Esophagus muscularis mucosa (tissue), 4 donors: ENCODE measurements at places on chromosomes 7 and 10.

- no peak for DNase-seq
Observed at GRCh38 chr7:42093349-42093905, 143.6 kb downstream of the GLI3 start.

- no peak for DNase-seq
Observed at GRCh38 chr7:93629291-93629801, 54.8 kb upstream of the CALCR start.

- no peak for DNase-seq
Observed at GRCh38 chr7:46855851-46856250, 726.1 kb downstream of the TNS3 start.

GRCh38 chr10:70565556-70566514 lies 36.7 kb downstream of the PRF1 start:
- DNase-seq, result no peak

GRCh38 chr10:978826-979421 lies 9.3 kb upstream of the GTPBP4 start:
- no peak for DNase-seq

DNA sequence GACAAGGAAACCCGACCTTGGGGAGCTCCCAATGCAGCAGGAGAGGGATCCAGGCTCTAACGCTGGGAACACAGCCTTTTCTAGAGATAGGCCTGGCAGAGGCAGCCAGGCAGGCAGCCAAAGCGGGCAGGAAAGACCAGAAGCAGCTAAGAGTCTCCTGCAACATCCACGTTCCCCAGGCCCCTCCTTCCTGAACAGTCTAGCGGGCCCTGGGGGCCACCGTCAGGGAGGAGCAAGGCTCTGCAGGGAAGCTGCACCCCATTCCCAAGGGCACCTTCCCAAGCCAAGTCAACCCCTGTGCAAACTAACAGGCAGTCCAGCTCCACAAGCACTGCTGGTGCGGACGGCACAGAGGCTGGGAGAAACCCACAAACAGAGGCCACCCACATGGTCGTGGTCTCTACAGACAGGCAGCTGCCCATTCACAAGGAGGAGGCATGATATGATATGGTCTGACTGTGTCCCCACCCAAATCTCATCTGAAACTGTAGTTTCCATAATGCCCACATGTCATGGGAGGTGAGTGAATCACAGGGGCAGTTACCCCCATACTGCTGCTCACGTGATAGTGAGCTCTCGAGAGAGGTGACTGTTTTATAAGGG lies 115.7 kb downstream of the MAD1L1 start:
- DNase-seq, result no peak

- DNase-seq, result no peak
Observed at GRCh38 chr7:140557809-140558518, 78.7 kb upstream of the MKRN1 start.
